Activated naive CD8-positive, alpha-beta T cell treated with anti-CD3 and anti-CD28 coated beads, Interleukin-2, amount 10 ng/mL, durations not matched to agents 7 days and 5 days (primary cell): ENCODE measurements at places on chromosomes 16 and 17. TPM values are rescaled to one million over a fixed set of nuclear protein-coding genes. Genes with fewer than 3 reads are reported as not detected.

The CDH15 gene
- total RNA-seq, result not detected

The ABI3 gene
- total RNA-seq, result 86.4 TPM

- H3K27me3 ChIP-seq, result peaks cover 7% of the 10 kb centered on the region
- no peak for DNase-seq
- peaks cover 7% of the 10 kb centered on the region for H3K4me1 ChIP-seq
- H3K27ac ChIP-seq, result no peak overlapping the region
Measured at GRCh38 chr17:83183951-83184506, 104.6 kb downstream of the METRNL start.

DNA sequence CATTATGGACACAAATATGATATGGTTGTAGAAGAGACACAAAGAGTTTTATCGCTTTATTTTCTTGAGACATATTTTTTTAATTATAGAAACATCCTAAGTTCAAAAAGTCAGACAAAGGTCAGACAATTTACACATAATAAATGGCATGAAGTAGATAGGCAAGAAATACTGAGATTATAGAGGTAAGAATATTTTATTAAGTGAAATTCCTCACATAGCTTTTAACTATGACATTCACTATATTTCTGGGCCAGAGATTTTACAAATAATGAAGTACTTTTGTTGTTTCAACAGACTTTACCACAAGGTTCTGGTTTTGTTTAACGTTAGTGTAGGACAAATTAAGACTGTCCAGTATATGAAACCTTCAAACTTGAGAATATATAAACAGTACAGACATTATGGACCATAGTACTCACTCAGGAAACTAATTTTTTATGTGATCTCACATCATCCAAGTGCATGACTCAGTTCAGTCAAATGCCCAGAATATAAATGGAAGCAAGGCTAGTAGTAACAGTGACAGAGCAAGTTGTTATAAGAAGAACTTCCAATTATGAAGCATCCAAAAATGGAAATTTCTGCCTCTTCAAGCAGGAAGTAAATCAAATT, 394.8 kb downstream of the KCNJ2 start:
- no peaks in the 10 kb centered on the region for H3K4me1 ChIP-seq
- H3K27ac ChIP-seq, result no peak overlapping the region
- H3K4me3 ChIP-seq, result no peak overlapping the region
- H3K36me3 ChIP-seq, result no peaks in the 10 kb centered on the region
